BE2C (cell line): ENCODE measurements at places on chromosomes 2 and 18.
A peak's percentile ranks its signal among the peaks of the same experiment; 100 is the strongest.

- DNase-seq = no peak
Measured at GRCh38 chr2:35168351-35168750, 1187.2 kb upstream of the CRIM1 start.

GRCh38 chr2:9214873-9215272 is 8.3 kb downstream of the ASAP2 start:
- DNase-seq = no peak

- no peak for DNase-seq
Measured at GRCh38 chr2:112305132-112305531, 29.7 kb downstream of the ZC3H6 start.

DNA sequence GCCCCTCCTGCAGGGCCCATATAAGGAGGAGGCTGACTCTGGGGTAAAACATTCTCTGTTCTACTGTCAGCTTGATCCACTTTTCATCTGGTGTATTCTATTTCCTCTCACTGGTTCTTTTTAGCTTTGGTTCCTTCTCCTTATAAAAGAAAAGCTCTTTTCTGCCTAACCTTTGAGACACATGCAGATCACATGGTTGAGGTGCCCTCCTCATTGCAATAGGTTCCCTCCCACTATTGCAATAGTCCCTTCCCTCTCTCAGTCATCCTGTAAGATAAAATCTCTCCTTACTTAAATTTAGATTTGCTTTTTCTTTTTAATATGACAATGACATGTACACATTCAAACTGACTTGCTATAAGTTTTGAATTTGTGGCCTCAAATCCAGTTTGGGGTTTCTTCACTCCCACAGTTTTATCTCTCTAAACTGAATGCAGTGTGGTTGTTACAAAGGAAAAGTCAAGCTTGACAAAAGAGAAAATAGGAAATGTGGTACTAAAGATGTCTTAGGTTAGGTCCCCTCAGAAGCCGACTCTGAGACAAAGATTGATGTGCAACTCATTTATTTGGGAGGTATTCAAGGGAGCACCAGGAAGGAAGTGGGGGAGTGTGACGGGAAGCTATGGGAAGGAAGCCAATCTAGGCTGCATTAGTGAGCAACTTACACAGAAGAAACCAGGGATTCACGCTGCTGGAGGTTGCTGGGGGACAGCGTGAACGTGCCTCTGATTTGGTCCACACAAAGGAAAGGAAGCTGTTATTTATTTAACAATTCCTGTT is 127.6 kb upstream of the LINC00305 start:
- DNase-seq = no peak

DNA sequence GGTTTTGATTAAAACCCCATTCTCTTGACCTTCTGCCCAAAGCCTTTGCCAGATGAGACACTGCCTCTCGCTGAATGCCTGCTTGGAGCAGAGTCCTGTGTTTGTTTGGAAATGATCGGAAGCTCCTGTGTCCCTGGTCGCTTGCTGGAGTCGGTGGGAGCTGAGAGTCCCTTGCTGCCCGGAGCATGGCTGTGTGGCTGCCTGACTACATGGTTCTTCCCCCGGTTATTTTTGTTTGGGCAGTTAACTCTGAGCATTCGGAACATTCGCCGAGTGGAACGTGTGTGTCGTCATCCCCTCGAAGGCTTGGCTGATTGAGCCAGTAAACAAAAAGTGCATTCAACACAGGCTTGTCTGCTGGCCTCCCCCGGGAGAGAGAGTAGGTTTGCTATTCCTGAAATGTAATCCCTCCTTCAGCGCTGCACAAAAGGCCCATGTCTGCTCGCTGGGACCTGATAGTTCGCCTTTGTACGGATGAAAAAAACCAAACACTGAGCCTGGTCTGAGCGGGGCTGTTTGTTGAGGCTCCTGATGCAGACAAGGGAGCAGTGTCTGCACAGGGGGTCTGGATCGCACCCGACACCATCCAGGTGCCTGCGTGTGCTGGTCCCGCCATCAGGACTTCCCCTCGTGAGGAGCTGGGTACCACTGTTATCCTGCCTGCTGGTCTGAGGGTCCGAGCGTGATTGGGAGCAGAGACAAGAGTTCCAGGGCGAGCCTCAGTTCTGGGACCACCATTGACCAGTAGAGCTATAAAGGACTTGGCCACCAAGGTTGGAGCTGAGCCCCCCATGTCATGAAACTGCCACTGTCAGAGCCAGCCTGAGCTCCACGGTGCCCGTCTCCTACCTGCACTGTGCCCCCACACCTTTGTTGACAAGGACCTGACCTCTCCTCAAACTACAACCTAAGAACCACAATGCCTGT is 83.8 kb downstream of the AGAP1 start:
- DNase-seq = no peak

- no peak for DNase-seq
Measured at GRCh38 chr2:127527001-127527804, 914 bp upstream of the IWS1 start.

DNA sequence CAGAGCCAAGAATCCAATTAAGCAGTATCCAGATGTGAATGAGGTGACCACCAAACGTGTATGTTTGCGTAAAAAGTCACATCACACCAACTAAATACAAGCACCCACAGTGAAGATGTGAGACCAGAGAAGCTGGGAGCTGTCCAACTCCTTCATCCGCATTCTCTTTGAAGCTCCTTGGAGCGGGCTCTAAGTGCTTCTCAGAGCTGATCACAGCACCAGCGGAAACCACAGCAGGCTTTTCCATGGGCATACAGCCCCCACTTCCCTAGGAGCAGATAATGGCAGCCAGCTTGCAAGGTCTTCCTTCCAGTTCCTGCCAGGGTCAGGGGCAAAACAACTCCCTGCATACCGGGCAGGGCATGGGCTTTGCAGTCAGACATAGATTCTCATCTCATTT is 36.4 kb downstream of the REEP1 start:
- DNase-seq = no peak

GRCh38 chr2:181949047-181949446 is 36.6 kb upstream of the PPP1R1C start:
- DNase-seq = no peak

DNA sequence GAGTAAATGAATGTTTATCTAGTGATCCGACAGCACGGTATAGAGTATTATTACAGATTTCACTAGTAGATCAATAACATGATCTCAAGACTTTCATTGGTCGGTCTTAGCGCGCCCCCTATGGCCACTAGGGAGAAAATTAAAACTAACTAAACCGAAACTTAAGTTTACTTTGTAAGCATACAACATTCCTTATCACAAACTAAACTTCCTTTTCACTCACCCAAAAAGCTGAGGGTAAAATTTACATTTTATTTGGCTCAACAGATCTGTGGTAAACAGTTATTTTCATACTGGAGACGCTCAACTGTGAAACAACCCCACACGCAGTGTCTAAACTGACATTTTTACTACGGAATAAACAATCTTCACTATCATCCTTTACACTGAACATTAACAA is 215.6 kb upstream of the MAP2 start:
- DNase-seq = peak; percentile 67

- DNase-seq = no peak
Measured at GRCh38 chr2:222100704-222101699, 197.8 kb downstream of the PAX3 start.

DNA sequence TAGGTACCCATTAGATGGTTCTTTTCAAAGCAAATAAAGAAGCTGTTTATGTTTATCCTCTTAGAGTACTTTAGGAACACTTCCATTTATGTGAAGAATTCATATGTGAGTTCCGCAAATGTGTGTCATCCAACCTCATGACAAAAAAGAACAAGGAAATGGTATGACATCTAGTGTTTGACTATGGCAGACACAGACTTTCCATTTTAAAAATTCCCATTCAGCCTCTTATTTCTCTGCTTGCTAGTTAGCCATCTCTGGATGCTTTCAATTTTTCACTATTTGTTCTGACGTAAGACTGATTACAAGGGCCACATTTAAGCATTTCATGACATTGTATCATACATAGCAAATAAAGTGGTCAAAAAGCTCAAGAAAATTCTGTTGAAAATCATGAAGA is 103.0 kb downstream of the ZAP70 start:
- DNase-seq = no peak

DNA sequence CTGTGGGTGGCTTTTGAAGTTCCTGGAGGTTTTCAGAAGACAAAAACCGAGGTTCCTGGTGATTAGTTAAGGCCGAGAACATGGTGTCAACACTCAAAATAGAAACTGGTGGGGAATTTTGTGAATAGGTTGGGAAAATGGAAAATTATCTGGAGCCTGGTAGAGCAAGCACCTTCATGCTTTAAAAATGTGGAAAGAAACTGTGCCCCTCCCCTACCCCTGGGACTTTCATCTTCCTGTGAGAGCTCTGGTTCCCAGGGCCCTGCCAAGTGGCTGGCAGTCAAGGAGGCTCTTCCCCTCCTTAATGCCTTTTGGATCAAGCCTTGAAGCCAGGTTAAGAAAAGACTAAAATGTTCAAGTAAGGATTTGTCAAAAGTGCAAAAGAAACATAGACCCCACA is 1.9 kb upstream of the CRACDL start:
- DNase-seq = no peak

GRCh38 chr2:47645246-47645645 is 137.7 kb upstream of the MSH6 start:
- no peak for DNase-seq

DNA sequence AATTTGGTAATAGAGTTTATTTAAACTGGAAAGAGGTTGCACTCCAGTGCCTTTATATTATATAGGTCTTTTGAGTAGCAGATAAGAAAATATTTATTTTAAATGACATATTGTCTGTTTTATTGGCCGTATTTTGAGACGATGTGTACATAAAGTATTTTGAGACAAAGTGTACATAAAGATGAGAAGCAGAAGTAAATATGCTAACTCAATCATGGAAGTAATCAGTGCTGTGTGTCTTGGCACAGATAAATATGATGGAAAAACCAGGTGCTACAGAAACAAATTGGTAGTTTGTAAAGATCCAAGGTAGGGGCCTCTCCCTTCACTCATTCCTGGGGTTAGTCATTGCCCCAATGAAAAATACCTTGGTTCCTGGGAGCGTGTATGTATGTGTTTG is 382.9 kb downstream of the DSEL start:
- no peak for DNase-seq

- DNase-seq = no peak
Measured at GRCh38 chr2:231663458-231664212, 44.7 kb upstream of the PTMA start.

GRCh38 chr2:40410695-40411094 is 41.2 kb downstream of the SLC8A1 start:
- DNase-seq = no peak

- DNase-seq = peak; percentile 11
Measured at GRCh38 chr2:138274421-138275291, 226.9 kb upstream of the SPOPL start.

- DNase-seq = no peak
Measured at GRCh38 chr2:200578778-200579177, 7.0 kb upstream of the AOX1 start.

DNA sequence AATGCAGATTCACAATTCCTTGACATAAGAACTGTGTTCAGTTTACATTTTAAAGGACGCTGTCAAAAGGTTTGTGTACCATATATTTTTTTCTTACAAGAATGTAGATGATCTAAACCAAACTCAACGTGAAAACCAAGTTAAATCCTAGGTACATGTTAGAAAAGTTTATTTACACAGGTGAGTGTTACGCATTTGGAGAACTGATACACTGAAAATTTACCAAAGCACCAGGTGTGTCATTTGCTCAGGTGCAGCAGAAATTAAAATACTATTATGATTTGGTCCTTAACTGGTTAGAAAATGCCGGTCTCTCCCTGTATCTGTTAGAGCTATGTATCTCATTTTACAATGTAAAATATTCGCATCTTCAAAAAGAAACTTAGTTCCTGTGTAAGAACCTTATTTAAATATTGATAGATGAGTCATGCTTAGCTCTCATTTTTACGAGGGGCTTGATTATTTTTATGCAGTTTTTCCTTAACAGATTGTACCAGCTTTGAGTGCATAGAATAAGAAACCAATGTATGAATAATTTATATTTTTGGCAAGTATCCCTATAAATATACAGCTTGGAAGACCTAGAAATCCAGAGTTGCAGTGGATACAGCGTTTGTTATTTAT is 25.1 kb downstream of the MFF start:
- no peak for DNase-seq

DNA sequence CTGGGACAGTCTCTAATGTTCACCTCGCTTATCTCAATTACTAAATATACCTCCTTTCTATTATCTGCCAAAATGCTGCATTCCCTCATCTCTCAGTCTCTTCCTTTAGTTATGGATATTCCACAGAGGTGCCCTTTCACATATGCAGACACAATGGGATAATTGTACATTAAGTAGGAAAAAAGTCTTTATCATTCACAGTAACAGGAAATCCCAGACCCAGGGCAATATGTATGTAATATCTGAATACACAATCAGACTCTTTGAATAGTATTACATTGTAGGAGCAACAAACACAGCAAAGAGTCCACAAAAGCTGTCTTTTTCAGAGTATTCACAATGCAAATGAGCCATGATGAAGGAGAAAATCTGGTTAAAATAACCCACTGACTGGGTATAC is 1399.0 kb upstream of the ZEB2 start:
- DNase-seq = no peak

DNA sequence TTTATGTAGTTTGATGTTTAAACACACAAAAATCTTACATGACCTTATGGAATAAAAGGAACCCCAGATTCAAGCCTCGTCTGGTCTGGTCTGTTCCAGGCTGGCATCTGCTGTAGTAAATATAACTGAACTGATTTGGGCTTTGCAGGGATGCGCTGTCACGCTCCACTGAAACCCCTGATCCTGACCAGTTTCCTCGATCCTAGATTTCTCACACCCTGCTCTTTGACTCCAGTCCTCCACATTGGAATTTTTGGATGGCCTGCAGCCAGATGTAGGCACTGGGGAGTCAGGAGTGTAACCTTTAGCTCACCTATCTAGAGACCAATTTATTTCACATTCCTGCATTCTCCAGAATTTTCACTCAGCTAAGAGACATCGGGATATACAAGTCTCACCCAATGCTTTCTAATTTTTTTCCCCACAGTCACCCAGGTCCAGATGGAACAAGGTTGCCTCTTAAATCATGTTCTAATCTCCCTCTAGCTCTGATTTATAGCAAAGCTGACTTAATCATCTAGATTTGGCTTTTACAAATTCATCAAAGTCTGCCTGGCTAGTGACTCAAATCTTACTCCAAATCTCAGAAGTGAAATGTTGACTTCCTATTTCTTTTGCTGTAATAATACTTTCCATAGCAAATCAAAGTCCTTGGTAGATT is 219.6 kb downstream of the CD226 start:
- no peak for DNase-seq

GRCh38 chr18:10514082-10514481 is 11.7 kb upstream of the NAPG start:
- no peak for DNase-seq

- DNase-seq = peak; percentile 76
Measured at GRCh38 chr2:47520825-47521665, 118.1 kb downstream of the MSH2 start.

DNA sequence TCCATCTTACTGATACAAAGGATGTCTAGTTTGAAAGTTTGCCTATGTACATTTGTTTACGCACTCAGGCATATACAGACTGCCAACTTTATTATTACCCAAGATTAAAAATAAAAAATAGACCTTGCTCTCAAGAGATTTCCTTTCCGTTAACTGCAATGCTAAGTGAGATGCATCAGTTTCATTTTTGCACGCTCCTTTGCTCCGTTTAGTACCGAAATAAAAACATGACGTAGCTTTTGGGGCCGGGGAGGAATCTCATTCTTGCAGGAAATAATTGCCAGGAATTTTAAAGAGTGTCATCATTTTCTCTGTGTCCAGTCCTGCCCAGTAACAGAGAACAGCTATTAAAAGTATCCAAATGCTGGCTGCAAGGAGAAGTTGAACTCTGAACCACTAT is 169.5 kb downstream of the SLC8A1 start:
- no peak for DNase-seq

GRCh38 chr2:240179941-240180666 is 39.6 kb upstream of the OTOS start:
- no peak for DNase-seq

- DNase-seq = no peak
Measured at GRCh38 chr18:42113529-42114191, 158.6 kb downstream of the PIK3C3 start.
